ENCODE measurements at places on chromosomes 13 and 19.

DNA sequence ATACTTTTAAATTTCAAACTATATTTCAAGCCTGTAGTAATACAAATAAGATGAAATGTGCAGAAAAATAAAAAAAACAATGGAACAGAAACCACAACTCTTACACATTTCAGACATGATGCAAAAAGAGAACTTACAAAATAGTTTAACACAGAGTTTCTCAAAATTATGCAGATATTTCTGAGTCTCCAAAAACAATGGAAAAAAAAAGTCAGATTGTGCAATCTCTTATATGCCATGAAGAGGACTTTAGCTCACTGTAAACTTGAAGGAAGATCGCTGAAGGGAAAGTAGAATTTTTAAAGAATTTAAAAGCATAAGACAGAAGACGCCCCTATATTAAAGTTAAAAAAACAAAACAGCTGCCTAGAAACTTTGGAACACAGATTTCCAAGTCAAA is 20.4 kb downstream of the ZNF708 start:
- no peak for DNase-seq

DNA sequence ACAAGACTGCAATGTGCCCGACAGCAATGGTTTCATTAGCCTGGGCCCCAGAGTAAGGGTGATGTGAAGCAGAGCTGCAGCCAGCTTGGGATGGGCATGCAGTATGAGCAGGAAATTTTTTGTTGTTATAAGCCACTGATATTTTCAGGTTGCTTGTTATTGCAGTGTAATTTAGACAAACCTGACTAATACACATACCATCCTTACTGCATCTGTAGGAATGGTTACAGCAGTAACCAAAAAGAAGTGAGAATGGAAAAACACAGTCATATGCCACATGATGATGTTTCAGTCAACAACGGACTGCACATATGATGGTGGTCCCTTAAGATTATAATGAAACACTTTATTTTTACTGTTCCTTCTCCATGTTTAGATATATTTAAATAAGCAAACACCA is 8.6 kb upstream of the POMP start:
- no peak for DNase-seq

DNA sequence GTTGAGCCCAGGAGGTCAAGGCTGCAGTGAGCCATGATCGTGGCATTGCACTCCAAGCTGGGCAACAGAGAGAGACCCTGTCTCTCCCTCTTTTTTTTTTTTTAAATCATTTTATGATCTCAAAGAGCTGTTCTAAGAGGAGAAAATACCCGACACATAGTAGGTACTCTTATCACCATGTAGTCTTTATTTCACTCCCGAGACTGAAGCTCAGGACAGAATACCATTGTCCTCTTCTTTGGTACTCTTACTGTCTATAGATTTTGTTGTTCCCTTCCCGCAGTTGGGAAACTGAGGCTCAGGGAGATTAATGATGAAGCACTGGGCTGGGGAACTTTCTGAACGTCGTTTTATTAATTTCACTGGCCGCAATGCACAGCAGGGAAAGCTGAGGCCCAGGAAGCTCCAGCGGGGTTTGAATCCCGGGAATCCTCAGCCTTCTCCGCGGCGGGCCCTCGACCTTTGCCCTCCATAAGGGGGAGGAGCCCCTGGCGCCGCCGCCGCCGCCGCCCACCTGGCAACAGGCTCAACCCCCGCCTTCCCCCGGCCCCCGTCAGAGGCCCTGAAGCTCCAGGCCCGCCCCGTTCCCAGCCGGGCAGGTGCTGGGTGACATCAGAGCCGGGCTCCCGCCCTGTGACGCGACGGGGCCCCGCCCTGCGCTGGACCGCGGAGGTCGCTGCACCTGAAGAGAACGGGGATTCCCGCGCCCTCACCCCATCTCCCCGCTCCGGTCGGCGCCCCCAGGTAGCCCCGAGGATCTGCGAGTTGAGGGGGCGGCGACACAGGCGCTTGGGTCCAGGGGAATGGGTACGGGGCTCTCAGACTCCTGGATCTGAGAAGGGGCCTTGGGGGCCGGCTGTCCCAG is 1.6 kb downstream of the MYH14 start:
- DNase-seq = no peak

GRCh38 chr19:54967611-54968010 is 1.4 kb downstream of the NLRP2 start:
- DNase-seq = no peak

GRCh38 chr13:112741185-112741755 is 51.4 kb downstream of the ATP11A start:
- DNase-seq = no peak

Data from urinary bladder (tissue), 4 donors.